ENCODE measurements at places on chromosomes 16 and 17.

- DNase-seq, result no peak
Observed at GRCh38 chr16:69768666-69769065, 6.5 kb downstream of the WWP2 start.

GRCh38 chr17:37358830-37359681, 16.7 kb upstream of the C17orf78 start:
- DNase-seq, result peak; percentile 65

DNA sequence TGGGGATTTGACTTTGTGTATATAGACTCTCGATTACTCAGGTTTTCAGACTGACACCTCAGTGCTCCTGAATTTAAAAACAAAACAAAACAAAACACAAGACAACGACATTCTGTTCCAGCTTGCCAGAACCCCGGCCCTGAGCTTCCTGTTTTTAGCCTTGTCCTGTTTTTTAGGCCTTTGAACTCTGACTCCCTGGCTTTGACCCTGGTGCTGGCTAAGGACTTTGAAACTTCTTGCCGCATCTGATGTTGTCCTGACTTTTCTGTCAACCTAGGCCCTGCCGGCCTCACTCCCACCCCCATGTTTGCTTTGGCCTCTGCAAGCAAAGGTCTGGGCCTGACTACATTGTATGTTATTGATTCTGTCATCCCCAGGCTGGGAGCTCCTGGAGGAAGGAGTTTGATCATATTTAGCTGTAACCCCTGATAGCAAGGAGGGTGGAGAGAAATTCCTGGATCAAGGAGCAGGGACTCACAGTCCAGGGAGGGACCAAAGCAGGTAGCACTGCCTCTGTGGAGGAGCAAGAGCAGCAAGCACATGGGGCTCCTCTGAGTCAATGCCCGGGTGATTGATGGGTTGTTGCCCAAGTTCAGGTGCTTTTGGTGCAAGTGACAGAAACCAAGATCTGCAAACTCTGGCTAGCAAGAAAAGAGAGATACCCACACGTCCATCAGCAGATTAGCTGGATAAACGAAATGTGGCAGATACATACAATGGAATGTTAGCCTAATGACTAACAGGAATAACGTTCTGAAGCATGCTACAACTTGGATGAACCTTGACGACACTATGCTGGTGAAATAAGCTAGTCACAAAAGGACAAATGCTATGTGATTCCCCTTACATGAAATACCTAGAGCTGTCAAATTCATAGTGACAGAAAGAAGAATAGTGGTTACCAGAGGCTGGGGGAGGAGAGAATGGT, 7.7 kb downstream of the CCL16 start:
- no peak for DNase-seq

GRCh38 chr17:14211801-14212200, 24.9 kb downstream of the CDRT15 start:
- no peak for DNase-seq

- DNase-seq, result no peak
Observed at GRCh38 chr17:1562176-1562643, 382 bp downstream of the PITPNA start.

DNA sequence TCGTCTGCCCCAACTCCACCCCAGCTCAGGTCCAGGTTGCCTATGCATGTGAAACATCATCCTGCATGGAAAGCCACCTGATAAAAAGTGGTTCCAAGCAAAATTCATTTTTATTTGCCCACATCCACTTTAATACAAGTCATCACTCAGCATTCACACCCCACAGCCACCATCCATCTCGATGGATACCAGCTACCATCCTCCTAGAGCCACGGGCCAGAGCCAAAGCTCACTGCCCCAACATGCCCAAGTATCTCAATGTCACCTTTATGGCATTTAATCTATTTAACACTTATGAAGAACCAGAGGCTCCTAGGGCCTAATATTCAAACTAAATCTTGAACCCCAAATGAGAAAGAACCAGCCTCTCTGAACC, 70.5 kb downstream of the COPRS start:
- no peak for DNase-seq

DNA sequence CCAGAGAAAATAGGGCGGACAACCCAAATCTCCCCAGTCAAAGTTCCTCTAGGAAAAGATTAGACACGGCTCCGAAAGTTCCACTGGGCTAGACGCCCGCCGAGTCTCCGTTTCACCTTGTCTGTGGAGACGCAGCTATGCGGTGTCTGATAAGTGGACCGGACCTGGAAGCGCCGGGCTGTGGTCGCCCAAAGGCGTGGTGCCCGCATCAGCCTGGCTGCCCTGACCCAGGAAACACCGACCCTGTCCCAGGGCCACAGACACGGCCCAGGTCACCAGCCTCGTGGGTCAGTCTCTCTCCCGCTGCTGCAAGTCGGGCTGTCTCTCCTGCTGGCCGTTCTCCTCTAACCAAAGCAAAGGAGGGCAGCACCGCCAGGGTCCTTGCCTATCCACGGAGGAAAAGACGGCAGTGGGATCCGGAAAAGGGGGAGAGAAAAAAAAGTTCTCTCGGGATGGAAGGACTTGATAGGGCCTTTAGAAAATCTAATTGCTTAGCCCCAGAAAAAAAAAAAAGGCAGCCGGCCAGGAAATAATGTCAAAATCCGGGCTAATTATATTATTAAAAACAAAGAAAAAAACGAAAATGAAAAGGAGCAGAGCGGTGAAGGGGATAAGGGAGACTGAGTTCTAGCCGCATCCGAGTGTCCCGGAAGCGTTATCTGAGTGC, 13.9 kb upstream of the FOXF1 start:
- DNase-seq, result no peak

DNA sequence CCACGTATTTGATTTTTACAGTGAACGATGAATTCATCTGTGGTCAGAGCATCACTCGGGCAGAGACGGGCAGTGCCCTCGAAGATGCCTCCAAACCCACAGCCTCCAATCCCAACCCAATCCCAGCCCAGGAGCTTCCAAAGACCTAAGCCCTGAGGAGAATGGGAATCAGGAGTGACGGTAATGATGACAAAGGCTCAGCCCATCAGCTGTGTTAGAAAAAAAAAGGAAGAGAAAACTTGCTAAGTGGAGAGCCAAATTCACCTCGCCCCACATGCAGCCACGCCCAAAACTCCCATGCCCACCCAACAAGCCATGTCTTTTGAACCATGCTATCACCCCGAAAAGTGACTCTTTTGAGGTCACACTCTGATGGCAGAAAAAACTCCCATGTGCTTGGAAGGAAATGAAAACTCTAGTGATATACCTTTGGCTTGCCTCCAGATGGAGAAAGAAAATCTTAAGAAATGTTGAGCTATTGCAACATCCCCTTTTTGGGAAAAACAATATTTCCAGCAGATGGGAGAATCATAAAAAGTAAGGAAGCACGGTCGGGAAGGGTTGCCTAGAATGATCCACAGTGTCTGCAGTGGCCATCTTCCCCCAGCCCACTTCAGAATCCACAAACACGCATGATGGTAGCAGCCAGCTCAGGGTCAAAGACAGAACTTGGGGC, 37.7 kb downstream of the XYLT1 start:
- DNase-seq, result no peak

- DNase-seq, result no peak
Observed at GRCh38 chr16:82063456-82064082, 28.5 kb downstream of the HSD17B2 start.

- no peak for DNase-seq
Observed at GRCh38 chr17:41962111-41962510, 4.5 kb upstream of the CNP start.

- no peak for DNase-seq
Observed at GRCh38 chr17:30238387-30239088, 3.0 kb upstream of the SLC6A4 start.

DNA sequence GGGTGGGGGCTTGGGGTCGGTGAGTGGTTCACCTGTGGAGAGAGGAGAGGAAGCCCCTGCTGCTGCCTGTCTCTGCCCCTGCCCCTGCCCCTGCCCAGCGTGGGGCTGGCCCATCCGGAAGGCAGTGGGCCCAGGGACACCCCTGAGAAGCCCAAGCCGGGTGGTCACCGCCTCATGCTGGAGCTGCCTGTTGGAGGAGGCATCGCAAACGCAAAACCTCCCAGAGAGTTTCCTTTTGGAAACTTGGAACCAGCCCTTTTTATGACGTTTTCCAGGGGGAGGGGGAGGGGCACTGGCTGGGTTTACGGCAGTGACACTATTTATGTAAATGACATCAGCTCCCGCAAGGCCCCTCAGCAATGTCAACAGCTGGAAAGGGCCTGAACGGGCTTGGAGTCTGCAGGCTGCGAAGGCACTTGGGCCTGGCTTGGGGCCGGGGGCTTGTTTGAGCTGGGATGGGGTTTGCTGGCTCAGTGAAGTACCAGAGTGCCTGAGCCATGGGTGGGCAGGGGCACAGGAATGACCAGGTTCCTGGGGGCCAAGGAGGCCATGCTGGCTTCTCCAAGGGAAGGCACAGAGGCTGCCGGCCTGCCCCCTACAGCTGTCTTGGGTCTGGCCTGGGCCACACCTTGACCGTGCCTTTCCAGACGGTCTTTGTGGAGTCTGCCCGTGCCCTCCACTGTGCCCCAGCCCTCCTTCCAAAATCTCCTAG, 219.5 kb downstream of the NTN1 start:
- DNase-seq, result no peak

GRCh38 chr16:85998868-85999729, 100.1 kb downstream of the IRF8 start:
- no peak for DNase-seq

GRCh38 chr17:44361292-44362260, 2.1 kb downstream of the FAM171A2 start:
- DNase-seq, result no peak

DNA sequence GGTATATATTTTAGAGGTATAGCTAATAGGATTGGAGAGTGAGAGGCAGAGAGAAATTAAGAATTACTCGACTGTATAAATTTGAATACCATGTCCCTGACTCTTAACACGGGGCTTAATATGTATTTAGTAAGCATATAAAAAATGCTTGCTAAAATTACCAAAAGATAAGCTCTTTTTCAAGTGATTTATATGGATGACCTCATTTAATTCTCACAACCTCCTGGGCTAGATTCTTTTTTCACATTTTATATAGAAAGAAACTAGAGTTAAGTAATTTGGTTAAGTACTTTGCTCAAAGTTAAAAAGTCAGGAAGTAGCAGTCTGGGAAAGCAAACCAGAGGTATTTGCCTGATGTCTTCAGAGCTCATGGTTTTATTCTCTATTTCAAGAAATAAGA, 963.5 kb upstream of the SOX9 start:
- no peak for DNase-seq

- DNase-seq, result no peak
Observed at GRCh38 chr16:85302018-85302847, 190.0 kb upstream of the CIBAR2 start.

- DNase-seq, result no peak
Observed at GRCh38 chr16:81921085-81921814, 90.0 kb downstream of the SDR42E1 start.

DNA sequence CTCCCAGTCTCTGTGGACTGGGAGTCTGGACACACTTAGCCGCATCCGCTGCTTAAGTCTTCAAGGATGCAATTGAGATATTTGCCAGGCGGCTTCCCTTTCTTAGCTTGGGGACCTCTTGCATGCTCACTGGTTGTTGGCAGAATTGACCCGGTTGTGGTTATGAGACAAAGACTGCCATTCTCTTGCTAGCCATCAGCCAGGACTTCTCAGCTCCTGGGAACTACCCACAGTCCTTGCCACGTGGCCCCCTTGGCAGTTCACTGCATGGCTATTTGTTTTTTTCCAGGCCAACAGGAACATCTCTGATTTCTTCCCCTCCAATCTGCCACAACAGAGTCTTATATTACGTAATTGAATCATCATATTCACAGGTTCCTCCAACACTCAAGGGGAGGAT, 25.5 kb downstream of the CACNG4 start:
- DNase-seq, result no peak

GRCh38 chr16:20911361-20911760, 10.8 kb downstream of the LYRM1 start:
- DNase-seq, result no peak

- DNase-seq, result no peak
Observed at GRCh38 chr17:64354396-64354795, 36.3 kb downstream of the PECAM1 start.

- DNase-seq, result no peak
Observed at GRCh38 chr16:88893127-88893968, 26.9 kb upstream of the PABPN1L start.

GRCh38 chr17:2939714-2940351, 123.6 kb downstream of the OR1D5 start:
- no peak for DNase-seq

- no peak for DNase-seq
Observed at GRCh38 chr16:84630009-84630408, 12.1 kb upstream of the COTL1 start.

DNA sequence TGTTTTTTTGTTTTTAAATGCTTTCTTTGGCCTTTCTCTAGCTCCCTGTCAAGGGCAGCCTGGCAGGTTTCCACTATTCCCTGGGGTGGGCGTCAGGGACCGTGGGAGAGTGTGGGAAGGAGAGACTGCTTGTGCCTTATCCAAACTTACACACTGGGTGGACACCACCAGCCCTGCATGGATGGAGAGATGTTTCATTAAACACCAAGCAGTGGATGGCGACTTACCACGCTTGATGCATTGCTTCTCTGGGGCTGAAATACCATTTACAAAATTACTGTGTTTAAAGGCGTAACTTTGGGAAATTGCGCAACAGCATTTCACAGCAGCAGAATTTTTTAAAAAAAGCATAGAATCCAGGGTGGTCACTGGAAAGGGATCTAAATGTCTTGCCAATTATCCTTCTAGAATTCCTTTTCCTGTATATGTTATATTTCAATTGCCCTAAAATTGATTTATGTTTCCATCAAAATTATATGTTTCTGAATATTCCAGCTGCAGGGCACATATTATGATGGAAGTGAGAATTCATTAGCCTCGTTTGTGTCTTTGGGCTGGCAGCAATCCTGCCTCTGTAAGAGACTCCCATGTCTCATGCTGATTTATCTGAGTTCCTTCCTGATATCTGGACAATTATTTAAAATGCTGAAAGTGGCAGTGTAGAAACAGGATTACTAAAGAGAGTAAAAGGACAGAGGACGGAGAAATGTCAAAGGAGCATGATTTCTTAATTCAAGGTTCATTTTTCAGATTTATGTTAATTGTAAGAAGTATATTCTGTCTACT, 247.3 kb downstream of the GRIN2A start:
- no peak for DNase-seq

GRCh38 chr17:75601057-75601987, 13.7 kb downstream of the MYO15B start:
- peak; percentile 30 for DNase-seq

GRCh38 chr17:64537488-64537887, 30.7 kb downstream of the CEP95 start:
- DNase-seq, result no peak

DNA sequence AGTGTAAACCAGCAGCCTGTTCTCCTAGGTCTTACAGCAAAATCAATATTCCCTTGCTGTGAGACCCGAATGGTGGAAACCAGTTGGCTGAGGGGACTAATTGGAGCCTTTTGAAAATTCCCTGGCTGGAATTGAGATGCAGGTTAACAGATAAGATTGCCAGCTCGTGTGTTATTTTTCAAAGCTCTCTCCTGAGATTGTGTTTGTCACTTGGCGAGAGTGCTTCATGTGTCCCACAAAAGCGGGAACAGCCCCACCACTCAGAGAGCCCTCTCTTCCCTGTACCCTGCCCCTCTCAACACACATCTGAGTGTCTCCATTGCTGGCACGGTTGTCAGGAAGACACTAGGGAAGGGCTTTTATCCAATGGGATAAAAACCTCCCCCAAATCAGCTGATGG, 356.1 kb downstream of the CPPED1 start:
- no peak for DNase-seq

- DNase-seq, result no peak
Observed at GRCh38 chr16:68356249-68356918, 45.6 kb downstream of the PRMT7 start.

Measured in stimulated activated CD4-positive, alpha-beta T cell treated with anti-CD3 and anti-CD28 coated beads, Interleukin-1b, Interleukin-23, amount 100 ng/mL, for 24 hours (primary cell).